ENCODE measurements at places on chromosomes 5 and 9.

DNA sequence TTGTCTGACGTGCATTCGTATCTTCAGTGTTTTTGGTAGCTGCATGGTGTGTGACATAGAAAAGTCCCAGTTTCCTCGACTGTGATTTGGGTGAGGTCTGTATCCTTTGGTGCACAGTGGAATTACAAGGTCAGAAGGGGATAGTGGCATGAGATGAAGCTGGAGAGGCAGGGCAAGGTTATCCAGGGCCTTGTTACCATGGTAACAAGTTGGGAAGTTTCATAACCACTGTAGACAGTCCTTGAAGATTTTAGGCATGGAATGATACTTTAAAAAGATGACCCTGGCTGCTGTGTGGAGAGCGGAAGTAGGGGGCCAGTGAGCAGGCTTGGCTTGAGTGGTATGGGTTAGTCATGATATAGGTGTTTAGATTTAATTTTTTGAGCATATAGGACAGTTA, 11.9 kb downstream of the EHMT1 start:
- DNase-seq, result no peak

- no peak for DNase-seq
Observed at GRCh38 chr9:138043061-138043410, 165.5 kb downstream of the CACNA1B start.

- DNase-seq, result no peak
Observed at GRCh38 chr5:160171666-160172065, 52.4 kb upstream of the PWWP2A start.

DNA sequence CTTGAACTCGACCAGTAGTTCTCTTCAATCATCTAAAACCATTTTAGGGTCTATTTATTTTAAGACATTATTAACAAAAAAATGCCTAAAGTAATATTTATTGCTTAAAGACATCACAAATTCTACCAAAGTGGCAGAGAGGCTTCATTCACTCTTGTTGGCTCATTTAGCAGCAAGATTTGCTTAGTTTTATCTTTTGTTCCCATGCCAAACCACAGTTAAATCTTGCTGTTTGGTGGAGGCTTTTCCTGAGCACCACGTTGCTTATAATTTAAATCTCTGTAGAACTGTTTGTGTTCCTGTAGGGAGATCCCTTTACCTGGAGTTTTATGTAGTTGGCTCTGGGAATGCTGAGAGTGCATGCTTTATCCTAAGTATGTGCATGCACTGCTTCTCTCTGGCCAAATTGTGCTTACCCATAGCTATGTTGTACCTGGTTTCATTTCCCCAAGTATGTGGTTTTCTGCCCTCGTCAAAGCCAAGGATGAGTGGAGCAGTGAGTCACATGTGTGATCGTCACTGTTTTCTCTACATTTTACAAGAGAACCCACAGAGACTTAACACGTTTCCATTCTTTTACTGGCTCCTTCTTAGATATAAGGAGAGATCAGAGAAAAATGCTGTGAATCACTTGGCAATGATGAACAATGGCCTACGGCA, 42.1 kb upstream of the MAST4 start:
- no peak for DNase-seq

GRCh38 chr9:136100700-136101614, 5.9 kb upstream of the NACC2 start:
- DNase-seq, result no peak

- DNase-seq, result no peak
Observed at GRCh38 chr9:122777935-122778627, 10.7 kb upstream of the OR5C1 start.

- peak; percentile 27 for DNase-seq
Observed at GRCh38 chr5:39005566-39006232, 68.5 kb downstream of the RICTOR start.

DNA sequence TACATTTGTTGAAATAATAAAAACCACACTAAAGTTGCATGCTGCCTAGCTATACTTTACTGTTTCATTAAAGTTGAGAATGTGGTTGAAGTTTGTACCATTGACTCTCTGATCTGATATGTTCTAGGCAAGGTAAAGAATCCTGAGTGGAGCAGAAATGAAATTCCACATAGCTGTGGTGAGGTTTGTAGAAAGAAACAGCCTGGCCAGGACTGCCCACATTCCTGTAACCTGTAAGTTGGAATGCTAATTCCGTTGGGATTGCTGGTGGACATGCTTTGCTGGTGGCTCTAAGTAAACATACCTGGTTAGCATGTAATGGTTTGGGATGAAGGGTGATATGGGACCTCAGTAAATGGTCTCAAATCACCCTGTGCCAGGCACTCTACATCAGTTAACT, 16.8 kb downstream of the NFX1 start:
- no peak for DNase-seq

- no peak for DNase-seq
Observed at GRCh38 chr5:146290318-146290717, 48.3 kb upstream of the POU4F3 start.

DNA sequence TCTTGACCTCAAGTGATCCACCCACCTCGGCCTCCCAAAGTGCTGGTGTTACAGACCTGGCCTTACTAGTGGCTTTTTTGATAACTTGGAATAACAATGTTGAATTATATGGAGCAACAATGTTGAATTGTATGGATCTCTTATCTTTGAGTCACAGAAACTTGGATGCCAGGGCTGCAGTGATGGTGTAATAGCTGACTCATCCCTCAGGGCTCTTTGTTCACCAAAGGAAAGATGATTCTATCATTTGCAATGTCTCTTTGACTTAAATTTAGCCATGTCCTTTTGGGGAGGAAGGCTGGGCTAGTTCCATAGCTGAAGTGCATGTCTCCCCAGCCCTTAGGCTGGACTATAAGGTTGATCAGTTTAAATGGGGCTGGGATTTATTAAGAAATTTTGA, 172.3 kb downstream of the PDZD2 start:
- DNase-seq, result no peak

DNA sequence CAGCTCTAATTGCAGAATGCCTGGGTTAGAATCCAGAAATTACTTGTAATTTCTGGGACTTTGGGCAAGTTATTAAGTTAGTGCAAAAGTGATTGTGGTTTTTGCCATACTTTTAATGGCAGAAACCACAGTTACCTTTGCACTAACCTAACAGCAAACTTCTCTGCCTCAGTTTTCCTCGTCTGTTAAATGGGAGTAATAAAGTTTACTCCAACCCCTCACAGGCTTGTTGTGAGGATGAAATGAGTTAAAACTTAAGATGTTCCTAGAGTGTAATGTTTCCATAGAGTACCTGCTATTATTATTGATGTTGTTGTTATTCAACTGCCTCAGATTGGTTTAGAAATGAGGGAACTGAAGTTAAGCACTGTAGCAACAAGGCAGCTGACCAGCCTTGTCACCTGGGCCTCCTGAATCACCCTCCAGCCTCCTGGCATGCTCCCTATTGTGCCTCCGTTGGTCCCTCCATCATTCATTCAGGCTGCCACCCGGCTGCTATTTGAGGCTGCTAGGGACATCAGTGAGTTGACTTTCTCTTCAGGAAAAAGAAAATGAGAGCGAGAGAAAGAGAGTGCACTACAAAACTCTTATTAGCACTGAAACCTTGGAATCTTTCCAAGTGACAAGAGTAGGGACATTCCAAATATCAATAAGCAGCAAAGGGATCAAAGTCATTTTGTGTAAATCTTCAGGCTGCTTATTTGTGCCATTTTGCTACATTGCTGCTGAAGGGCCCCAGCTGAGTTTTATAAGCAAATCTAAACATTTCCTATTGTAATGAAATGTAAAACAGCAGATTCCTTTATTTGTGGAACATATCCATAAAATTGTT, 66.5 kb upstream of the TTC23L start:
- DNase-seq, result no peak

GRCh38 chr9:91282292-91282691, 79.4 kb downstream of the AUH start:
- no peak for DNase-seq

DNA sequence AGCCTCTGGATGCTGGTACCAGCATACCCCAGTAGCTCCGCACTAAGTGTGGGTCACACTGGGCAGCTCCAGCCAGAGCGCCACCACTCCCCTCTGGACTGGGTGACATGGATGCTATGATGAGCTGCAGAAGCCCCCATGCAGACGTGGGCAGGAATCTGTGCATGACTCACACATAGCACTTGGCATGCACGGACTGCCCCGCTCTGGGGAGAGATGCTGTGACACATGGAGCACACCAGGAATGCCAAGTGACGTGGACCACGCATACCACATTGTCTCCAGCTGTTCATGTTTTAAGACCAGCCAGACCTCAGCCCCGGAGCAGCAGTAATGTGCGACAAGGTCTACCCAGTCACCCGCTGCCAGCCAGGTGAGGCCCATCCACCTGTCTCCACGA, 64.1 kb downstream of the SEMA4D start:
- no peak for DNase-seq

- DNase-seq, result peak; percentile 25
Observed at GRCh38 chr9:96021551-96022444, 146.3 kb downstream of the ERCC6L2 start.

- DNase-seq, result no peak
Observed at GRCh38 chr5:132477784-132478365, 12.7 kb downstream of the IRF1 start.

GRCh38 chr5:34847056-34847455, 8.1 kb downstream of the TTC23L start:
- no peak for DNase-seq

GRCh38 chr5:31007672-31008071, 185.8 kb upstream of the CDH6 start:
- no peak for DNase-seq

GRCh38 chr5:154002093-154002492, 36.6 kb downstream of the FAM114A2 start:
- no peak for DNase-seq

DNA sequence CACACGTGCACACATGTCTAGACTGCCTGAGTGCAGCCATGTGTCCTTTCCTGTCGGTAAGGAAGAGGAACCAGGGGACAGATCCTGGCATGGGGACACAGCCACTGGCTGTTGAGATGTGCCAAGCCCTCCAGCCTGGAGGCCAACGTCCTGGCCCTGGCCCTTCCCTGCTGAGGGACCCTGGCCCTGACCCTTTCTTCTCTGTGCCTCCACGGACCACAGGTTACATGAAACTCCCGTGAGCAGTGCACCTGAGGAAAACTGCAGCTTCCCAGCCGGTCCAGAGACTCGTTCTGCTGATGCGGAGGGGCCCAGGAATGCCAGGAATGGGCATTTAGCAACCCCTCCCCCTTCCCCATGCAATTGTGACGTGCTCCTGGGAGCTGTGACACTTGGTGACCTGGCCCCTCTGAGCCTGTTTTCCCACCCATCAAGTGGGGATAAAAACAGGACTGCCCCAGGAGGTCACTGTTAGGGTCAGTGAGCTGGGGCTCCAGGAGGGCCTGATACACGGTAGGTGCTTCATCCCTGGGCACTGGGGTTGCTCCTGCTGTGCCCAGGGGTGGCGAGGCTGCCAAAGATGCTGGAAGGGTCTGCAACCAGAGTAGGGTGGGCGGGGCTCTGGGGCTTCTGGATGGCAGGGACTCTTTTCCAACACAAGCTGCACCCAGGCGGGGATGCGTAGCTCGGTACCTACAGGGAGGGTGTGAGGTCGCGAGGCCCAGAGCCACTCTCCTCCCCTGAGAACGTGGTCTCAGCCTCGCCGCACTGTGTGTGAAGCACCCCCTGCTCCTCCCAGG, 151.5 kb downstream of the C9orf50 start:
- no peak for DNase-seq

DNA sequence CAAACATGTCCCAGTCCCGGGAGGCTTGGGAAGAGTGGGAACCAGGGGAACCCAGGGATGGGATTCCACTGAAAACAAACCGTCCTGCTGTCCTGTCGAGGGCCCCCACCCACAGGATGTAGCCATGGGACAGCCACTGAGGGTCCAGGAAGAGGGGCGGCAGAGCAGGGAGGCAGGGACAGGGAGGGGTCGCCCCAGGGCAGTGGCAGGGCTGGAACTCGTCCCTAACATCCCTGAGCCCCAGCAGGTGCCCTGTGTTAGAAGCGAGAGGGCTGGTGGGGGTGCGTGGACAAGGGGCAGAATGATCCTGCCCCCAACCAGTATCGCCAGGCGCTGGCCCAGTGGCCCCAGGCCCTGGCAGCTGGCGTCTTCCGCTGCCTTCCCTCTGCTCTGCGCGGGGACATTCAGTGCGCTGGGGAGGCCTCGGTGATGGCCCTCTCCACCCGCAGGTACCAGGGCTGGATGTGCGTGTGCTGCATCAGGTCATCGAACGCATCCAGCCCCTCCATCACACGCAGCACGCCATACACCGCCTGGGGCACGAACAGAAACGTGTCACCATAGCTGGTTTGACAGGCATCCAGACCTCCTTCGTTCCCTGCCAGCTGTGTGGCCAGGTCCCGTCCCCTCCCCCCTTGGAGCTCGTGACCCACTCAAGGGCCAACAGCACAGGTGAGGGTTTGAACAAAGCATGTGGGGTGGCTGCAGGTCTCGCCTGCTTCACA, 6.6 kb downstream of the PTGES2 start:
- DNase-seq, result no peak

GRCh38 chr5:144460600-144460999, 289.9 kb downstream of the KCTD16 start:
- DNase-seq, result no peak

- no peak for DNase-seq
Observed at GRCh38 chr9:134367791-134368490, 41.7 kb downstream of the RXRA start.

DNA sequence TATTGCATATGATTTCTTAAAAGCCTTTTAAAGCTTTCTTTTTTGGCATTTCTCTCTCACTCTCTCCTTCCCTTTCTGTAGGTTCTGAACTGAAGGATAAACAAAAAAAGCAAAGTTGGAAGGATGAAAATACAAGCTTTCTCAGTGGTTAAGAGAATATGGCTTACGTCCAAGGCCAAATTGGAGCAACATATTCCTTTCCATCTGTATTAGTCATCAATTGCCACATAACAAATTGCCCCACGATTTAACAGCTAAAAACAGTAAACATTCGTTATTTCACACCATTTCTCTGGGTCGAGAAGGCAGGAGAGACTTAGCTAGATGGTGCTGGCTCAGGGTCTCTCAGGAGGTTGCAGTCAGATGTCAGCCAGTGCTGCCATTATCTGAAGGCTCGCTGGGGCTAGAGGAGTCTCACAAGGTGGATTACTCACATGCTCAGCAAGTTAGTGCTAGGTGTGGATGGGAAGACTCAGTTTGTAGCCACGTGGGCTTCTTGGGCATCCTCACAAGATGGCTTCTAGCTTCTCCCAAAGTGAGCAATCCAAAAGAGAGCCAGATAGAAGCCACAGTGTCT, 2.0 kb upstream of the ROR2 start:
- DNase-seq, result no peak
